HT1080 (cell line): ENCODE measurements at places on chromosomes 3 and 15.

GRCh38 chr3:37984051-37984450 is 6.5 kb upstream of the VILL start:
- DNase-seq = no peak

DNA sequence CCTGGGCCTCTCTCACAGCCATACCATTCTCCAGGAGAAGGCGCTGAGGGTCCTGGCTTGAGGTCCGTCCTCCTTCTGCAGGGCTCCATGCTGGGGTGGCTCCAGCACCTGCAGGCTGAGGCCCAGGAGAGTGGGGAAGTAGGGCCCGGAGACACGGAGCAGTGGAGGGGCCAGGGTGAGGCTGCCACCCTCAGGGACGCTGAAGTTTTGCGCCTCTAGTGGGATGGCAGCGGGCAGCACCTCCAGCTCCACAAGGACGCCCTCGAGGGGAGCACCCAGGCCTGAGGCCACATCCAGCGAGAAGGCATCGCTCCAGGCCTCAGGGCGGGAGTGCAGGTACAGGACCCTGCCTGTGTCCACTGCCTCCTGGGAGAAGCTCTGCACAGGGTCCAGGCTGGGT is 27.5 kb downstream of the CSPG4 start:
- no peak for DNase-seq

- peak; percentile 14 for DNase-seq
These were observed 178.4 kb downstream of the TBC1D2B start for GRCh38 chr15:77898811-77899730.

DNA sequence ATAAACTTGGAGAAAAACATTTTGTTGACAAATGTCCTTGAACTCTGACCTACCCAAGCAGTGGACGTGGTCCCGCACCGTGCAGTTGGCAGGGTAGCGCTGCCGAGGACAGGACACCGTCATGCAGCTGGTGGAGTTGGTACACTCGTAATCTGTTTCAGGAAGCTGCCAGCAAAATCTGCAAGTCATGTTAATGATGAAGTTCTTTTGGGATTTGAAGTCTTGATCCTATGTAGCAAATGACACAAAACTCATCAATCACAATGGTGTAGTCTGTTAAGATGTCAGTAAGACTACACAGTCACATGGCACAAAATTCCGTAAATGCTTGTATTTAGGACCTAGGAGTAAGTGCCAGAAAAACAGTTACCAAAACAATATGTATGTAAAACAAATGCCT is 5.5 kb downstream of the TM2D3 start:
- no peak for DNase-seq

GRCh38 chr15:80825361-80826030 is 46.3 kb downstream of the CEMIP start:
- DNase-seq = no peak

- peak; percentile 50 for DNase-seq
These were observed 145.1 kb upstream of the PLSCR5 start for GRCh38 chr3:146750196-146750595.
